ENCODE measurements at places on chromosomes 1 and 21.

DNA sequence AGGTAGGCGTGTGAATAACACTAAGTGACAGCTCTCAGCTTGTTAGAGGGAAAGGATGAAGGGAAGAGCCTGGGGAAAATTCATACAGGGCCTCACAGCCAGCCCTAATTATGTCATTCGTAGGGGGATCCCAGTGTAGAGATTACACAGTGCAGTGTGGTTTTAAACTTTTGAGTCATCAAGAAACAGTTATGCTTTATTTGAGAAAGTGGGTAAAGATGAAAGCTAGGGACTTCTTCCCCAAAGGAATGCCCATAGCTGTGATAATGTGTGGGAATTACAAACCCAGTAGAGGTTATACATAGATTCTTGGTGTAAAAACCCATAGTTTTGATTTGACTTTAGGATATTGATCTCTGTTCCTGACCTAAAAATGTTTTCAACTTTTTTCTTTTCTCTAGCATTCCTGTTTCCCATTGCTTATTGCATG, 1.9 kb downstream of the TTF2 start:
- DNase-seq: no peak

- peak; percentile 31 for DNase-seq
These were observed 21.0 kb downstream of the H3-3A start for GRCh38 chr1:226083302-226084101.

DNA sequence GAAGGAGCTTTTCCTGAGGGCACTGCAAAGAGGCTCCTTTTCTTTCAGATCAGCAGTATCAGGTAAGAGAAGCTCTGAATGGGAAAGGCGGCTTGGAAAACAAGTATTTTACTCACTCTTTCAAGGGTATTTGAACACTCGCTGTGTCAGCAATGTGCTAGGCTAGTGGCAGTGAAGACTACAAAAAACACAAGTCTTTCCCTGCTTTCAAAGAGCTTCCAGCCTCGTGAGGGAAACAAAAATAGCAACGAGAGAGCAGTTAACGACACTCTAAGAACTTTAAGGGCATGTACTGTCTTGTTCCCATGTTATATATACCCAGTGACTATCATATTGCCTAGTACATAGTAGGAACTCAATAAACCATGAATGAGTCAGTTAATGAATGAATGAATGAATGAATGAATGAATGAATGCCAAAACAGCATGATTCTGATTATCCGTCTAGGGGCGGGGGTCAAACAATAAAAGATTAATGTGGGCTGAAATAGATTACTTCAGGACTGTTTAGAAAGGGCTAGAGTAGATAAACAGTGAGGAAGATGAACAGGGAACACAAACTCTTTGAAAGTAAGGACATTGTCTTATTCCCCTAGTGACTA, 14.2 kb upstream of the MCOLN3 start:
- no peak for DNase-seq

DNA sequence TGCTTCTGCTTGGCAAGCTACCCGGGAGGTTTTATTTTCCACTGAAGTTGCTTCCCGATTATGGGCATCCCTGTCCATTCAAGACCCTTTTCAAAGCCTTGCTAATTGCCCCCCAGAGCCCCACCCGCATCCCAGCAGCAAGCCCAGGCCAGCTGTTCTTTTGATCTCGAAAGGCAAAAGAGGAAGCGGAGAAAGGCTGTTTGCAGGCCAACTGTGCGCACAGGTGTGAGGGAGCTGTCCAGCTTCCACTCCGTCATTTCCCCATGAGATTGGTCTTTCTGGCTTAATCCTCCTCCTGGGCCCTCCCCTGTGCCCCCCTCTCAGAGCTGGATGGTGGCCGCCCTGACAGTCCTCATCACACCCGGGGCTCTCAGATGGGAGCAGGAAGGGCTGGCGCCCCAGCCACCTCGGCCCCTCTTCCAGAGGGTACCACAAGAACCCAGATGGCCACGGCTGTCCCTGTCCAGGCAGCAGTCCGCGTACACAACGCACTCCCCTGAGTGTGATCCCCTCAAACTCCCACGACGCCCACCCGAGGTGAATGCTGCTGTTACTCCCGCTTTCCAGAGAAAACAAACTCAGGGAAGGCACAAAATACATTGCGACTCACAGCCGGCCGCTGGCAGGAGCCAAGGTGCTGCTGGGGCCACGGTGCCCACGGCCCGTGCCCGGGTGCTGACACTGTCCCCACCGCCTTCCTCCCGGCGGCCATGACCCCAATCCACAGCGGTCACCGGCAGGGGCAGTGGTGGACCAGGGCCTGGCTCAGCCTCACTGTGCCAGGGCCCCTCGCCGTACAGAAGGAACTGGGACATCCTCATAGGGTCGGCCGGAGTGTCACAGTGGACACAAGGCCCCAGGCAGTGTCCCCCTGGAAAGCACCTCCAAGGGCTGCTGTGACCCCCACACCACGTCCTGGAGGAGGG, 121.9 kb downstream of the CRYAA start:
- DNase-seq: no peak

DNA sequence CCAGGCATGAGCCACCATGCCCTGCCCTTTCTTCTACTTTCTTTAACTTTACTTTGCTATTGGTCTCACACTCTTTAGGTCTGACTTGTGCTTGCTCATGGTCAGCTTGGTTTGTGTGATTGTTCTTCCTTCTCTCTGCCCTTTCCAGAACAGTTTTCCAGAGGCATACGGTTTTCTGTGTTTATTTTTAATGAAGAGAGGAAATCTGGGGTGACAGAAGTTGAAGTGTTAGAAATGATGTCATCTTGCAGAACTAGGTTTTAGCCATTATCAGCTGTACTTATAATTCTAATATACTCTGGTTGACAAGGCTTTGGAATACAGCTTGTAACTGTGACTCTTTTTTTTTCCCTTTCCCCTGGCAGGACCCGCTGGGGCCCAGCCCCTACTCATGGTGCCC, 14.4 kb downstream of the AGO3 start:
- DNase-seq: no peak

- no peak for DNase-seq
These were observed 14.8 kb upstream of the TMEM240 start for GRCh38 chr1:1554926-1555915.

GRCh38 chr1:206586501-206587445, 25.5 kb downstream of the EIF2D start:
- DNase-seq: no peak

- DNase-seq: no peak
These were observed 1.2 kb downstream of the RUNX3 start for GRCh38 chr1:24928689-24929397.

DNA sequence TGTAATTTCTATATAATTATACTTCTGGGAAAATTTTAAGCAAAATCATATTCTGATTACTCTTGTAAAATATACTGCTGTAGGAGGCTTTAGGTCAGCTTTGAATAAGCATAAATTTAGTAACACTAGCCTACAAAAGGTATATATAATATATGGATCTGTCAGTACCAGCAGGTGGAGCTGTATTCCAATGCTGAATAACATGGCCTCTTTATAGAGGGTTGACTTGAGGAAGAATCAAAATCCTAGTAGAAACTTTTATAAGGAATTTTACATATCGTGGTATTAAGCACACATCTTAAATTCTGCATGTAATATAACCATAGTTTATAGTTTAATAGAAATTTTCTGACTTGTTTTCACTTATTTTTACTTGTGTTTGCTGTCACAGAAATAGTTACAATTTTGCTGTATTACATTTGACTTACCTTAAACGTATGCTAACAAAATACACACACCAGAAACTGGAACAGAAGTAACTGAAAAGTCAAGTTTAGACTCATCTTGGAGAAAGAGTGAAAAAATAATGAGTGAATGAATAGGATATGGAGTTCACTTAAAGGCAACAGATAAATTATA, 79.3 kb downstream of the HMCN1 start:
- peak; percentile 88 for DNase-seq

DNA sequence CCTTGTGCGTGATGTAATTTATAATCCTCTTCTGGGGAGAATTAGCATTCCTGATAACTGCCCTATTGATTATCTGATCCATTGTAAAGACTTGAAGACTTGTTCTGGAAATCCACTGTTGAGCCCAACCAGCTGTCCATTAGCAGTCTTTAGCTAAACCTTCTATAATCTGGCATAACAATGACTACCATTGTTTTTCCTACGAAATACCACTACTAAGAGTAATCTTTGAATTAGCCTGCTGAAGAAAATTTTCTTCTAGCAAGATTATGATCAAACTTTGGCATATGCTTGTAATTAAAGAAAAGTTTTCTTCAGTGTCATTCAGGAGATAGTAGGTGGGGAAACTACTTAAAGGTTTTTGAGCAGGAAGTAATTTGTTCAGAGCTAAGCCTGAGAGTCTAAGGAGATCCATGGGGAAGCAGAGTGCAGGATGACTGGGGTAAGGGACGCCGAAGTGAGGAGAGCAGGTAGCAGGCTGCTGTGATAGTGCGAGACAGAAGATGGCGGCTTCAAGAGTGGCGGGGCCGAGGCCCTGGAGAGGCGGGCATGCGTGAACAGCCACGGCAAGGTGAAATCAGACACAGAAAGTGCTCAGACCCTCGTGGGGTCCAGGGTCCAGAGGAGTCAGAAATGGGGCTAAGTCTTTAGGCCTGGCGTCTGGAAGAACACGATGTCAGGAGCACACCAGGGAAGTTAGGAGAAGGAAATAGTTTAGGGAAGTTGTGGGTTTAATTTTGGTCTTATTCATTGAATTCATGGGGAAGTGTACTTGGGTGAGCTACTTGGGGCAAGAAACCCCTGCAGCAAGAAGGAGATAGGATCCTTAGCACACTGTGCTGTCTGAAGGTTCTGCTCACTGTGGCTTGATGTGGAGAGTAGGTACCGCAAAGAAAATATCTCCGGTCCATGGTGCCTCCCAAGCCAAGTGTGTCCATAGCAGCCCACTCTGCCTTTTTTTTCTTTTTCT, 112.6 kb upstream of the ADAR start:
- DNase-seq: no peak

GRCh38 chr1:197521118-197521739, 253.2 kb downstream of the CRB1 start:
- no peak for DNase-seq

- no peak for DNase-seq
These were observed 48.0 kb downstream of the TBCE start for GRCh38 chr1:235415008-235415904.

DNA sequence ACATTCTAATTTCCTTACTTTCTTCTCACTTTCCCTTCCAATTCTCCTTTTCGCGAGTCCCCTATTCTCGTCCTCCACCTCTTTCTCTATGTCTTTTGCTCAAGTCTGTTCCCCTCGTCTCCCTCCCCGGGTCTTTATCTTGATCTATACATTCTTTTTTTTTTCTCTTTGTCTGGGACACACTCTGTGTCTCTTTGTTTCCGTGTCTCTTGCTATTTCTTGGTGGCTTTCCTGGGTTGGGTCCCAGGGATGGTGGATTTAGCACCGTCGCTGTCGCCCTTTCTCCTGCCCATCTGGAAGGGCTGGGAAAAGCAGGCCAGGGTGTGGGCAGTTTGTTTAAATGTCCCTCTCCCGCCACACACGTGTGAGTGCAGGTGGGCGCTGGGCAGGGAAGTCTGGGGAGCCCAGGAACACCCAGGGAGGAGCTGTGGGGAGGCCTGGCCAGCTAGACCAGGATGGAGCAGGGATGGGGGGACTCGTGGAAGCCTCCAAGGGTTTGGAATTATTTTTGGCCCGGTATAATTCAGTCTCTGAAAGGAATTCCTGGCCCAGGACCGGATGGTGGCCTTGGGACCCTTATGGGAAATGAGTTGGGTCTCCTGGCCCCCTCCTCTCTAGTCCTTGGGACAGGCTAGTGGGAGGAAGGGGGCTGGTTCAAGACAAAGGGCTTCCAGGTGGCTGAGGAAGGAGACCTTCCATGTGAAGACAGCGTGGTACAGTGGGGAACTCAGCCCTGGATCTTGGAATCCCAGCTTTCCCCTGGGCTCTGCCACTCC, 9.5 kb upstream of the ID3 start:
- peak; percentile 52 for DNase-seq

DNA sequence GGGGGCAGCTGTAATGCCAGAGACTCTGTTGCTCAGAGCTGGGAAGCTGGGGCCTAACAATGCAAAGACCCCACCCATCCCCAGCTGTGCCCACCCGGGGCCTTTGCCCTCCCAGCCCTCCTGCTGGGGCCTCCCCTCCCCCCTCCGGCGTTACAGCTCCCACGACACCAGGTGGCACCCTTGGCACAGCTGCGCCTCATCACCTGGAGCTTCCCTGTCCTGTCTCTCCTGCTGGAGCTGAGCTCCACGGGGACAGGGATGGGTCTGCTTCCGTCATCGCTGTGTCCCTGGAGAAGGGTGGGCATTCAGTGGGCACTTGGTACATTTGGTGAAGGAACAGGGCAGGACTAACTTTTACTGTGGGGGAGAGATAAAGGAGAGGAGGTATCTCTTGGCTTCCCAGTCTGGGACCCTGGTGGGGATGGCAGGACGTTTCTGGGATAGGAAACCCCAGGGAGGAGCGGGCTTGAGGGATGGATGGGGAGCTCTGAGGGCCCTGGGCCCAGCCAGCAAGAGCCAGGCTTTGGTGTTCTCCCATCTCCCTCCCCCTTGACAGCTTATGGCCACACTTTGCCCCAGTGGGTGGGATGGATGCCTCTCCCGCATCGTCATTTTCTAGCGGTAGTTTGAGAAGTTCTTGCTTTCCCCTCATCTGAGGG, 453.2 kb downstream of the PTPRU start:
- DNase-seq: peak; percentile 18

DNA sequence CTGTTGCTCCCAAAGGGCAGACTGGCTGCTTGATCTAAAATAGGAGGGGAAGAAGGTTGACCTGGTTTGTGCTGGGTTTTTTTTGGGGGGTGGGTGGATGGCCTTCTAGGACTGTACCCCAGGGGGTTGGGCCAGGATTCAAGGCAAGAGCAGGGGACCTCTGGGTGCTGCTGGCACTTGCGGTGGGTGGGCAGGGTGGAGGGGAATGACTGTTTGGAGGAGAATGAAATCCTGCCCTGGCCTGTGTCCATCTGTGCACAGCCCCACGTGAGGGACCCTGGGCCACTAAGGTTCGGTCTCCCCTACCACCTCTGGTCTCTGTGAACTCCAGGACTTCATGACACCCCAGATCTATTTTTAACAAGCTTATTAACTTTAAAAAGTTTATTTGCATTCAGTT, 414.2 kb downstream of the PTPRU start:
- DNase-seq: no peak

DNA sequence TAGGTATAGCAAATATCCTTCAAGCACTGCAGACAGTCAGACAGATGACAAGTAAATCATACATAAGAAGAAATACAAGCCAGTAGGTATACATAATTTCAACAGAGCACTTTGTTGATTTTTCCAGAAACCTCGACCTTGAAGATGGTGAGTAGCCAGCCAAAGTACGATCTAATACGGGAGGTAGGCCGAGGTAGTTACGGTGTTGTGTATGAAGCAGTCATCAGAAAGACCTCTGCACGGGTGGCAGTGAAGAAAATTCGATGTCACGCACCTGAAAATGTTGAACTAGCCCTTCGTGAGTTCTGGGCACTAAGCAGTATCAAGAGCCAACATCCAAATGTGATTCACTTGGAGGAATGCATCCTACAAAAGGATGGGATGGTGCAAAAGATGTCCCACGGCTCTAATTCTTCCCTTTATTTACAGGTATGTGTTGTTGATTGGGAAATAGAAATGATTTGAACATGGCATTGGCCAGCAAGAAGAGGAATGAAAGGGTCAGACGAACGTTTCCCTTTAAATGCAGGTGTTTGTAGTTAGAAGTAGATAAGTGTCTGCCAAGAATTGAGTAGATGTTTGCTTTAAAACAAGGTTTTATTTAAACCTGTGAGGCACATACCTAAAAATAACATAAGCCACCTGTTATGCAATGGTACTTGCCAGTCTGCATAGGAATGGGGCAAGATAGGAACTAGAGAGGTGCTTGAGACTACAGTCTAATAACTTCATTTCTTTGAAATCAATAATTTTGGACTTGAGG, 2.7 kb downstream of the PDIK1L start:
- DNase-seq: no peak

Measured in NCI-H526 (cell line).